Activated naive CD4-positive, alpha-beta T cell treated with anti-CD3 and anti-CD28 coated beads for 36 hours (primary cell): ENCODE measurements at places on chromosomes 1 and 21. TPM values are rescaled to one million over a fixed set of nuclear protein-coding genes. Genes with fewer than 3 reads are reported as not detected.
A peak's percentile ranks its signal among the peaks of the same experiment; 100 is the strongest.

- DNase-seq = no peak
Measured at GRCh38 chr1:17844185-17844826, 89.2 kb downstream of the ACTL8 start.

Gene UHMK1
- 43.4 TPM for total RNA-seq

Gene DISC1
- 4.8 TPM for total RNA-seq

DNA sequence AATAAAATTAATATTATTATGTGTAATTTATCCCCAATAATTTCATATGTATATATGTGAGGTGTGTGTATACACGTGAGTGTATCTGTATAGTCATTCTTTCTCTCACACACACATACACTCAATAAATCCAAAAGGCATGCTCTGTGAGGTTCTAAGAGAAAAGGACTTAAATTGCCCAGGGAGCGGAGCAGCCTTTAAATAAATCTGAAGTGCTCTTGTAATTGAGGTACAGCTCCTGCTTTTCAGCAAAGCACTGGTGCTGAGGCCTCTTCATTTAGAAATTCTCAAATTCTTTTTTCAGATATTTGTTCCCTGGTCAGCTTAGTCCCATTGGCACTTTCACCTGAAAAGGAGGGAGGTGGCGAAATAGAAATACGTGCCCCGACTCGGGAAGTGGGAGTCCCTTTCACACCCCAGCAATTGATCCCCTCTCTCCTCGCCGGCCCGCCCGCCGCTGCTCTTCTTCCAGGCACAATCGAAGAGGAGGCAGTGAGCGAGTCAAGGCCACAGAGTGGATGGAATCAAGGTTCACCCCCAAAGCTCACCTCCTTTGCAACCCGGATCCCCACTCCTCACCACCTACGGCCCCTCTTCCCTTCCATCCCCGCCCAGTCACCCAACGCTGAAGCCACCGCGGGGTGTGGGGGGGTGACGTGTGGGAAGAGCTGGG, 944 bp downstream of the PLPPR5 start:
- DNase-seq = no peak

- no peak for DNase-seq
Measured at GRCh38 chr1:243979396-243979795, 71.7 kb upstream of the ZBTB18 start.

Gene ANGPTL3
- not detected for total RNA-seq

Gene NCMAP
- total RNA-seq = 0.20 TPM

DNA sequence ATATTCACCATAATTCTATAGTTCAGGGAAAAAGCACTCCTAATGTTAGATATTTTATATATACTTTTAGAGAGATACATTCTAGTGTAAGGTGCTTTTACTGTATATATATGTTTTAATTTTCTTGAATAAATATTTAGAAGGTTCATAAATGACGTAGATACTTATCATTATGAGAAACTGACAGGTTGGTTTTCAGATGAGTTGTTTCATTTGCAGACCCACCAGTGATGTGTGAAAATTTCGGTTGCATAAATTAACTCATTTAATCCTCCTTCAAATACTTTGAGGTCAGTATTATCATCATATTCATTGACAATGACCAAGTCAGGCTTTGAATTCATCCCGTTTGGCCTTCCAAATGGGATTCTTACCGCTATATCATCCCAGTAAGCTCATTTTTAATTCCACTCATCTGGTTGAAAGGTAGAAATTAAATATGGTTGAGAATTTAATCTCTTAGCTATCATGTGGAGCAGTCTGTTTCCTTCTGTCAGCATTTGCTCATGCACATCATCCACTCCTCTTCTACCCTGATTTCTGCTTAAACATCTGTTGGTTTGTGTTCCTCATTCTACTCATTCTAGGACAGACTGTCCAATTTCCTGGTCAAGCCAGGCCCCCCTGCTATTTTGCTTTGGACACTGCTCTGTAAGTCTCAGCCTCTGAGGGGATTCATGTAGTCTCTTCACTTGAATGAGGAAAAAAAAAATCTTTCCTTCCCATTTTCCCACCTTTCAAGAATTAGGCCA, 1156.6 kb downstream of the PLA2G4A start:
- no peak for DNase-seq

- DNase-seq = no peak
Measured at GRCh38 chr1:19672237-19672636, 7.6 kb downstream of the HTR6 start.

DNA sequence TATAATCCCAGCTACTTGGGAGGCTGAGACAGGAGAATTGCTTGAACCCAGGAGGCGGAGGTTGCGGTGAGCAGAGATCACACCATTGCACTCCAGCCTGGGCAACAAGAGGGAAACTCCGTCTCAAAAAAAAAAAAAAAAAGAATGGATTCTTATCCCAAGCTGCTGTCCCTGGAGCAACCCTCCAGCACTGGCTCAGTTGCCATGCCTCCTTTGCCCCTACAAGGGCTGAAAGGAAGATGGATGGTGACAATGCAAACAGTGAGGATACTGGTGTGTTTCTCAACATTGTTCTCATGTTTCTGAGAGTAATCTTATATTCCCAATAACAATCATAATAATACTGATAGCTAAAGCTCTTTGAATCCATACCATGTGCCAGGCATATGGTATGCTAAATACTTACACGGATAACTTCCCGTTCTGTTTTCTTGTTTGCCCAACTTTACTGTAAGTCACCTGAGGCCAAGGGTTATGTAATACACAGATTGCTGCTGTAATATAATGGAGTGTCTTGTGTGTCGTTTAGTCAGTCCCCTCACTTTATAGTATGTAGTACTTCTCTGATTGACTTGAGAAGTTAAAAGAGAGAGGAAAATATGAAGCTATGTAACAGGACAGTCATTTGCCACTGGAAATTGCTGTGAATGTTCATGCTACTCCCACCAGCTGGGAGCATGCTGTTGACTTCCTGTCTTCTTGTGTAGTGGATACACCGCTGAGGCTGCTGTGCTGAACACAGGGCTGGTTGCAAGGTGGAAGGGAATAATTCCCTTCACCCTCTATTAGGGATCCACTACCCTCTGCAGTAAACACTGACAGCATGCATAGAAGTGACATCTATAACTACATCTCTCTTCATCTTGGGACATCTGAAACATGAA, 153.6 kb downstream of the CNIH3 start:
- DNase-seq = no peak

- DNase-seq = no peak
Measured at GRCh38 chr21:35349376-35350080, 300.4 kb upstream of the RUNX1 start.

GRCh38 chr1:178093951-178094738, at the start of gene RASAL2:
Gene RASAL2 (plus strand): TSS chr1:178094104. CDS start chr1:178094493, 389 bp downstream.
- DNase-seq = peak; percentile 4

GRCh38 chr1:35220976-35221375, 28.0 kb upstream of the SFPQ start:
- peak; percentile 7 for DNase-seq

- no peak for DNase-seq
Measured at GRCh38 chr1:24859063-24860010, 70.7 kb downstream of the RUNX3 start.

GRCh38 chr1:96355521-96355920, 366.1 kb upstream of the PTBP2 start:
- no peak for DNase-seq

- DNase-seq = no peak
Measured at GRCh38 chr1:186869526-186870228, 40.9 kb downstream of the PLA2G4A start.

- DNase-seq = no peak
Measured at GRCh38 chr1:4681026-4681425, 26.6 kb downstream of the AJAP1 start.

Gene LAMTOR2
- total RNA-seq = 55.9 TPM

GRCh38 chr1:59169703-59170102, 127.2 kb upstream of the FGGY start:
- DNase-seq = no peak

GRCh38 chr1:16441282-16441665, 750 bp downstream of the NECAP2 start:
- no peak for DNase-seq

- DNase-seq = no peak
Measured at GRCh38 chr21:38956007-38956406, 150.3 kb downstream of the ETS2 start.

DNA sequence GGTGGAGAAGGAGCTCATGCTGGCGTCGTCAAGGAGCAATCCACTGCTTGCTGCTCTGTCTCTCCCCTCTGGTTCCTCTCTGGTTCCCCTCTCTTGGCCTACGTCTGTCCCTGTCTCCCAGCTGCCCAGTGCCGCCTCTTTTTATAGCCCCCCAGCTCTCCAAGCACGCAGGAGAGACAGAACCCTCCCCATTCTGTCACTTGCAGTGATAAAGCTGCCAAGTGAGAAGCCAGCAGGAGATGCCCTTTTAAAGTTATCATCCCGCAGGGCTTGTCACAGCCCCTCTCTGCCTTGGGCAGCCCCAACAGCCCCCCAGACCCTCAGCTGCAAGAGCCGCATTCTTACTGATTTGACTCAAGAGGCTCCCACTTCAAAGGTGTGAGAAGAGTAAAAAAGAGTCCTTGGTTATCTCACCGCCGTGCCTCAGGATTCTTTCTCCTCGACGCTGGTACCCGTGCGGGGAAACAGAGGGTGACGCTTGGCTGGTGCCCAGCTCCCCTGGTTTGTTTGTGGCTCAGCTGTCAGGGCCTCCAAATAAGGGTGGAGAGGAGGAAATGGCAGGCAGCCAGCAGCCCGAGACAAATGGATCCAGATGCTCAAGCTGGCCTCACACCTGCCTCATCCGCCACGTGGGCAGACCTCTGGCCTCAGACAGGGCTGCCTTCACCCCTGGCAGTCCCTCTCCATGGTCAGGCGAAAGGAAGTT, at the start of gene NPPA:
NPPA (minus strand) TSS at position 117 of the 706 bp plus-strand sequence; CDS start at position 18, 99 bp downstream.
- DNase-seq = no peak

DNA sequence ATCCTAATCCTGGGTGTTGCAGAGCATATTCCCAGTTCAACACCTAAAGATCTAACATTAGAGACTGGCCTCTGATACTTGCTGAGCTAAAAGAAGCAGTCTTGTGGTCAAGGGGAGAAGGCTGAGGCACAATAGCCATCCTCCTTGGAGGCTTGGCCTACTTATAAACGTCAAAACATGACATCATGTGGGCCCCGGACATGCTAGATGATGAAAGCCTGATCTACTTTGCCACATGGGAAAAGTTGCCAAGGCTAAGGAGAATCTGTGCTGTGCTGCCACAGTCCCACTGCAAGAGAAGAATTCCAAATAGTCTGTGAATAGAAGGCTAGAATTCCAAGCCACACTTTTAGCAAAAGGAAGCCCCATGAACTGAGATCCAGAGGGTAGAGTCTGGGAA, 43.9 kb upstream of the SAMD13 start:
- DNase-seq = no peak

DNA sequence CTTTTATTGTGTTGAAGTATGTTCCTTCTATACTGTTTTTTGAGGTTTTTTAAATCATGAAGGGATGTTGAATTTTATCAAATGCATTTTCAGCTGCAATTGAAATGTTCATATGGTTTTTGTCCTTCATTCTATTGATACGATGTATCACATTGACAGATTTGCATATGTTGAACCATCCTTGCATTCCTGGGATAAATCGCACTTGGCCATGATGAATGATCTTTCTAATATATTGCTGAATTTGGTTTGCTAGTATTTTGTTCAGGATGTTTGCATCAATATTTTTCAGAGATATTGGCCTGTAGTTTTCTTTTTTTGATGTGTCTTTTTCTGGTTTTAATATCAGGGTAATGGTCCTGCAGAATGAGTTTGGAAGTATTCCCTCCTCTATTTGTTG, 214.0 kb downstream of the LMO4 start:
- DNase-seq = no peak

Gene SMPDL3B
- total RNA-seq = 0.52 TPM

Gene ZC3H12A
- total RNA-seq = 29.0 TPM

Gene ASTN1
- not detected for total RNA-seq

- DNase-seq = no peak
Measured at GRCh38 chr1:33393524-33393923, 37.4 kb downstream of the PHC2 start.

DNA sequence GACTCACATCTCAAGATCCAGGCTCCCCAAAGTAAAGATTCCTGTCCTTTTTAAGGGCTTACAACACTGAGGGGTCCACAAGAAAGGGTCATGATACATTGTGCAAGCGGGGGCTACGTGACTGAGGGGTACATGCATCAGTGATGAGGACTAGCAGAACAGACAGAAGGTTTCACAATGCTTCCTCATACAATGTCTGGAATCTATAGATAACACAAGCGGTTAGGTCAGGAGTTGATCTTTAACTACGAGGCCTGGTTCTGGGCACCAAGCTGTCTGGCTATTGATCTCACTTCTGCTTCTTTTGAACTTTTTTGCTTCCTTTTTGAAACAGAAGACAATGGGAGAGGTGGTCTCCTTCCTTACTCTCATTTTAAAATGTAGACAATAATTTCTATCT, 718.6 kb downstream of the AMY1C start:
- no peak for DNase-seq

Gene S100A14
- total RNA-seq = not detected

Gene LCE1A
- total RNA-seq = not detected
